Stimulated activated CD4-positive, alpha-beta T cell treated with anti-CD3 and anti-CD28 coated beads, Interleukin-15, amount 100 ng/mL, for 24 hours (primary cell): ENCODE measurements at places on chromosomes 1 and 21.

GRCh38 chr1:197769287-197769686, 6.0 kb downstream of the DENND1B start:
- no peak for DNase-seq

DNA sequence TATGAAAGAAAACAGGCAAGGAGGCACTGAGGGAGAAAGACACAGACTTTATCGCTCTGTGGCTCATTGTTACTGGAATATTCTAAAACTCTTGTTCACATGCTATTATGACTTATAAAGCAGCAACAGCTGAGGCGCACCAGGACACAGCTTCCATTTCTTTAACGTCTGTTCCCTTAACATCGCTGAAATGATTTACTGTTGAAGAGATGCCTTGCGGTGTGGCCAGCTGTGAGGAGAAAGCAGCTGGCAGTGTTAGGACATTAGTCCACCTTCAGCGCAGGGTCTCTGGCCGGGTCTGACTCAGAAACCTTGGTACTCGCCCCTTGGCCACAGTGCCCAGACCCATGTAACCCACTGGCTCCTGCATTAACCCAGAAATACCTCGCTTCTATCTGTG, 3.1 kb upstream of the PER3 start:
- DNase-seq, result no peak

GRCh38 chr1:226871636-226872327, 1.4 kb downstream of the PSEN2 start:
- no peak for DNase-seq

GRCh38 chr1:204493984-204494280, 673 bp downstream of the PIK3C2B start:
- DNase-seq, result peak; percentile 71

GRCh38 chr21:26098772-26099397, 71.7 kb downstream of the APP start:
- no peak for DNase-seq

- no peak for DNase-seq
Observed at GRCh38 chr1:204574865-204575163, 58.6 kb downstream of the MDM4 start.

DNA sequence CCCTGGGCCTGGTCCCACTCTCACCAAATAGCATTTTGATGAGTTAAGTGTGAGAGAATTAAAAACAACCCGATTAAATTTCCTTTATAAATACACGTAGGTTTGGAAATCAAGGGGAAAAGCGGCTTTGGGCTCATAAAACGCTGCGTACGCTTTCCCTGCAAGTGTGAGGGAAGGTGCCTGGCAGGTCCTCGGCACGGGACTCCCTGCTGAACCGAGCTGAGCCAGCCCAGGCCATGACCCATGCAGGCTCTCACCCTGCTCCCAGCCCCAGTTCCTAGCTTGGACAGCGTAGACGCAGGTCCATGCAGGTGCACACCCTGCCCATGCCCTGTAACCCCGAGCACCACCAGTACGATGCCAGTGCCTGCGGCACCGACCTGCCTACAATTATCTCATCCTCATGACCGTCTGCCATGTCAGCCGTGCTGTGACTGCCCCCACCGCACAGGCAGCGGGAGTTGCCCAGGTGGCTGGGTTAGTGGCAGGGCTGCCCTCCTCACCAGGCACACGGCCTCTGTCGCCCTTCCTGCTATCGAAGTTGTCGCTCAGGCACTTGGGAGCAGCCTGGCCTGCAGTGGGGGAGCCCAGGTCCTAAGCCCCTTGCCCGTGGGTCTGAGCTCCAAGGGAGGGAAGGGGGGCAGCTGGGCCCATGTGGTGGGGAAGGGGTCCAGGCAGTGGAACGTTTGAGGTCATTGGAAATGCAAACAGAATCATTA, 41.0 kb upstream of the ACTRT2 start:
- no peak for DNase-seq

GRCh38 chr1:212225871-212226302, 59.3 kb upstream of the PPP2R5A start:
- no peak for DNase-seq

- no peak for DNase-seq
Observed at GRCh38 chr21:42012344-42012743, 2.2 kb upstream of the ZBTB21 start.

GRCh38 chr1:19635646-19636045, 8.5 kb upstream of the NBL1 start:
- no peak for DNase-seq

DNA sequence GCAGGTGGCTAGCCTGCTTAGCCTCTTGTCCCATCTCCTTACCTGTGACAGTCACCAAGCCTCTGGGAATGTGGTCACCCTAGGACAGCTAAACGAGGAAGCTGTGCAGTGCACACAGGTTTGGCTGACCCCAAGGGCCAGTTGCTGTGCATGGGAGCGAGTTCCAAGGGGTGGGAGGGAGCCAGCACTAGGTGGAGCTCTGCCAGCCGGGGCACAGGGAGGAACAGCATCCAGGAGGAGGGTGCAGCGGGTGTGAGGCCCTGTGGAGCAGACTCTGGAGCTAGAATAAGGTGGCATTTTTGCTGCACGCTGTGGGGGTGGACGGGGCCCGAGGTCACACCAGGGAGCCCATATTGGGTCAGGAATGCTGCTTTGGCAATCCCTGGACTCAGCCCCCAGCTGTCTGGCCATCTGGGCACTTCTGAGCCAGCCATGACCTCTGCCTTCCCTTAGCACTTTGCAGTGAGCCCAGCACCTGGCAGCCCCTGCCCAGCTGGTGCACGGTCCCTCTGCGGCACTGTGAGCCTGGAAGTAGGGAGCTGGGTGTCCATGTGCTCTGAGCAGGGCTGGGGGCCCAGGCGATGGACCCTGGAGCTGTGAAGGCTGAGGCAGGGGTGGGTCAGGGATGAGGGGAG, 8.7 kb downstream of the PDXK start:
- DNase-seq, result no peak

- DNase-seq, result no peak
Observed at GRCh38 chr1:177517546-177517945, 346.8 kb downstream of the BRINP2 start.

GRCh38 chr1:171138980-171139379, 46.1 kb upstream of the FMO2 start:
- no peak for DNase-seq

GRCh38 chr1:24859063-24860010, 70.7 kb downstream of the RUNX3 start:
- no peak for DNase-seq

- DNase-seq, result no peak
Observed at GRCh38 chr21:37769656-37770055, 146.6 kb downstream of the KCNJ6 start.

- DNase-seq, result no peak
Observed at GRCh38 chr1:247528812-247529474, 7.3 kb downstream of the OR2C3 start.

- DNase-seq, result no peak
Observed at GRCh38 chr1:51240084-51240483, 4.0 kb downstream of the RNF11 start.

DNA sequence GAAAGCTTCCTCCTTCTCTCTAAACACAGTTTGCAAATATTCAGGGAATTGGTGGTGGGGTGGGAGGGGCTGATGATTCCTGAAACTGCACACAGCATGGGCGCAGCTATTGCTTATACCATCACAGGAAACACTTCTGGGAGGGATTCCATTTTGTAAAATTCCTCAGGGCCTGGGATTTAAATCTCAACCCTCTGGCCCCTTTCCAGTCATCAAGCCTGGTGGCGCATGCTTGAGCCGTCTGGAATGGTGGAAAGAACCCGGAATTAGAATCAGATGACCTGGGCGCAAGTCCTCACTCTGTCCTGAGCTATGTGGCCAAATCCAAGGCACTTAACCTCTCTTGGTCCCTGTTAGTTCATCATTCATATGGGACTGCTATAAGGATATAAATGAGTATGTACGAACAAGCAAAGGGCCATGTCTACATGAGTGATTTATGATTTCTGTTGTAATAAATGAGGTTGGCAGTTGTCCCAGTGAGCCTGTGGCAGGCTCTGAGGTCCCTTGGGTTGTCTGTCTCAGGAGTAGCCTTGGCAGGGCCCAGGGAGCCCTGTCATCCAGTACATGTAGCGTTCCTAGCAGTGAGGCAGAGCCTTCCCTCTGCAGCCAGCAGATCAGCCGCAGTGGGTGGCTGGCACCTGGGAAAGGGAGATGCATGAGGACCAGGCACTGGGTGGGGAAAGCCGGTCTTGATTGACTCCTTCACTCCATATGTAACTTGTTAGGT, 72.0 kb downstream of the MAN1C1 start:
- no peak for DNase-seq

- peak; percentile 7 for DNase-seq
Observed at GRCh38 chr21:31235671-31236450, 108.2 kb downstream of the TIAM1 start.

- DNase-seq, result peak; percentile 21
Observed at GRCh38 chr1:46102769-46103476, 29.5 kb downstream of the PIK3R3 start.

DNA sequence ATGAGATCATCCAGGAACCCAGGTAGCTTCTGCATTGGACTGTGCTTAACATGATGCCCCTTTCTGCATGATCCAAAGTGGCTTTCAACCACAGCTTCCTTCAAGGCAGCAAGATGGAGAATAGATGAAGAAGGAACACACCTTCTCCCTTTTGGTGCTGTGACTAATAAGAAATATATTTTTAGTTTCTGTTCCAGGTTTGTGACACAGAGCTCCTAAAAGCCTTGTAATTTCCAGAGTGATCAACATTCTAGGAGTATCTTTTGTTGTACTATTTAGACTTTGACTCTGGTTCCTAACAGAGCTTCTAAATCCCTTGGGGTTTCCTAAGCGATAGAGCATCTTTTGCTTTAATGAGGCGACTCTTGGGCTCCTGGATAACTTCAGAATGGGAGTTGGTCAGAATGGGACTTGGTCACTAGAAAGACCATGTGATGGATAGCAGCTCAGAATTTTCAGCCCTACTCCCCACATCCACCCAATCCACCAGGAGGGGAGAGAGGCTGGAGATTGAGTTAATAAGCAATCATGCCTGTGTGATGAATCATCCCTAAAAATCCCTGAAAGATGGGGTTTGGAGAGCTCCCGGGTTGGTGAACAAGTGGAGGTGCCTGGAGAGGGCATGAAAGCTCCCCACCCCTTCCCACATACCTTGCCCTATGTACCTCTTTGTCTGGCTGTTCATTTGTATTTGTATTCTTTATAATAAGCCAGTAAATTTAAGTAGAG, 134.8 kb downstream of the FGGY start:
- DNase-seq, result no peak

GRCh38 chr1:5998051-5998905, 6.1 kb upstream of the NPHP4 start:
- DNase-seq, result no peak

GRCh38 chr1:61520401-61520800, 204.5 kb downstream of the TM2D1 start:
- no peak for DNase-seq

DNA sequence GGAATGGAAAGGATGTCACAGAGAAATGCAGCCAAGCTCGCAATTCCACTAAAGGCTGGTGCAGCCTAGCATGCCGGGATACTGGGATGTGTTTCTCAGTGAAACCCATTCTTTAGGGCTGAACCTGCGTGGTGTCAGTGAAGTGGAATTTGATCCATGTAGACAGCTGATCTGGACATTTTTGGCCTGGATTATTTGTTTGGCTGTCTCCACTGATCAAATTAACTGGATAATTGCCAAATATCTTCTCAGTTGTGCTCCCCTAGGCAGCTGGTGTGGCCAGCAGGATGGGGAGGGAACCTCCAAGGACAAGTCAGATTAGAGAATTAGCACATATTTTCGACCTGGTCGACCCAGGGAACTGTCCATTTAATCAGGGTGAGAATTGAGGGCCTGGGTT, 318.4 kb downstream of the RPS6KC1 start:
- DNase-seq, result no peak

GRCh38 chr1:48645883-48646282, 130.8 kb downstream of the BEND5 start:
- DNase-seq, result no peak

DNA sequence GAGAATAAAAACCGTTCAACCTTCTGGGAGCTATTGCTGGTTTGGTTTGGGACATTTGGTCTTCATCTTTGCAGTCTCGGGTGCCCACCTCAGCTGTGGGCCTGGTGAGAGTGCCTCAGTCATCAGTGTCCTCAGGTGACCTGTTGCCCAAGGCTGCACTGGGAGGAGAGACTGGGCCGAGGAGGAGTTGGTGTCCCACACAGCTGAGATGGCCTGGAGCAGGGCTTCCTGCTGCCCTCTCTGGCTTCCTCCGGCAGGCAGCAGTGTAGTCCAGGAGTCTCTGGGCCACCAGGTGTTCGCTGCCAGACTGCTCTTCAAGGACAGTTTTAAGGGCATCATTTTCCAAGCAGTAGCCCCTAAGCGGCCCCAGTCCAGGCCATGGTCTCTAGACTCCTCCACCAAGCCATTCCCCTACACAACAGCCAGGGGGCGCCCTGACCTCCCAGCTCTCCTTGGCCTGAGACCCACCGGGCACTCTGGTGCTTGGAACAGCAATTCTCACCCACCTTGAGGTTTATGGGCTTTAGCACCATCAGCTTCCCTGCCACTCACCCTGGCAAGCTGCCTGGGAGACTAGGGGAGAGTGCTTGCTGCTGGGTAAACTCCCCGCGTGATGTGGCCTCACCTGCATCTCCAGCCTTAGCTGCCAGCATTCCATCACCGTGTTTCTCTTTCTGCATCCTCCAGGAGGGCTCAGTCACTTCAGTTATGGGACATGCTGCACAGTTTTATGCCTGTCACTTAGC, 9.1 kb upstream of the SYTL1 start:
- peak; percentile 65 for DNase-seq

- DNase-seq, result no peak
Observed at GRCh38 chr1:27589841-27590426, 14.0 kb downstream of the AHDC1 start.

- no peak for DNase-seq
Observed at GRCh38 chr1:151478923-151479322, 19.6 kb upstream of the POGZ start.
